ENCODE measurements at places on chromosomes 12 and 14. TPM values are rescaled to one million over a fixed set of nuclear protein-coding genes. Genes with fewer than 3 reads are reported as not detected.

Gene TDRD9
- total RNA-seq, result not detected

Gene ANO4
- total RNA-seq, result 1.9 TPM

Gene KRT82
- total RNA-seq, result not detected

Gene MAGOHB
- total RNA-seq, result 61.4 TPM

Gene AKAP3
- total RNA-seq, result 1.6 TPM

Gene DTD2
- total RNA-seq, result 13.9 TPM

Gene RASSF8
- total RNA-seq, result 26.6 TPM

Gene HOTAIR
- total RNA-seq, result not detected

Gene REP15
- 0.78 TPM for total RNA-seq

Gene TOMM20L
- not detected for total RNA-seq

Gene SPTB
- total RNA-seq, result not detected

Gene TEAD4
- total RNA-seq, result 34.2 TPM

Gene SOAT2
- total RNA-seq, result not detected

Gene POTEM
- not detected for total RNA-seq

Gene AQP2
- total RNA-seq, result not detected

Gene PIWIL1
- total RNA-seq, result not detected

Gene HHIPL1
- not detected for total RNA-seq

Gene PIP4P1
- total RNA-seq, result 27.0 TPM

Gene SCAF11
- 62.3 TPM for total RNA-seq

Gene TMEM253
- total RNA-seq, result not detected

Gene RAPGEF3
- 8.2 TPM for total RNA-seq
